Neural crest cell (in vitro differentiated cells): ENCODE measurements at places on chromosomes 11 and 22. TPM values are rescaled to one million over a fixed set of nuclear protein-coding genes. Genes with fewer than 3 reads are reported as not detected.

GRCh38 chr11:64084951-64085710 is 49.4 kb downstream of the FLRT1 start:
- no peak overlapping the region for H3K4me3 ChIP-seq
- peaks cover 16% of the 10 kb centered on the region for H3K4me1 ChIP-seq
- no peak for DNase-seq
- no peaks in the 10 kb centered on the region for H3K36me3 ChIP-seq
- peaks cover 8% of the 10 kb centered on the region for H3K27me3 ChIP-seq

DNA sequence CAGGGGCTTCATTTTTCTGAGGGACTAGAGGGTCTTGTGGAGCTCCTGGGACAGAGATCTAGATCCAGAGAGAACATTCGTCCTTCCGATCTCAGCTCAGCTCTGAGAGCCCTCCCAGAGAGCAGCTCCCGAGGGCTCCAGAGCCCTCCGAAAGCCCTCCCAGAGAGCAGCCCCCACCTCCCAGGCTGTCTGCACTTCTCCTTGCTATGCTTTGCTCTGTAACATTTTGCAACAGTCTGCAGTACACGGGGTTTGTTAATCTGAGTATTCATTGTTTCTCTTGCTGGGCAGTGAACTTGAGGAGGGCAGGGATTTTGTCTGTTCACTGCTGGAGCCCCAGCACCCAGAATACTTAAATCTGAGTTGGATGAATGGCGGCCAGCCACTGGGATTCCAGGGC is 2.6 kb downstream of the GGA1 start:
- H3K27ac ChIP-seq = no peak overlapping the region
- H3K4me3 ChIP-seq = peak overlapping the region; percentile 96
- peaks cover 35% of the 10 kb centered on the region for H3K4me1 ChIP-seq
- DNase-seq = no peak

DNA sequence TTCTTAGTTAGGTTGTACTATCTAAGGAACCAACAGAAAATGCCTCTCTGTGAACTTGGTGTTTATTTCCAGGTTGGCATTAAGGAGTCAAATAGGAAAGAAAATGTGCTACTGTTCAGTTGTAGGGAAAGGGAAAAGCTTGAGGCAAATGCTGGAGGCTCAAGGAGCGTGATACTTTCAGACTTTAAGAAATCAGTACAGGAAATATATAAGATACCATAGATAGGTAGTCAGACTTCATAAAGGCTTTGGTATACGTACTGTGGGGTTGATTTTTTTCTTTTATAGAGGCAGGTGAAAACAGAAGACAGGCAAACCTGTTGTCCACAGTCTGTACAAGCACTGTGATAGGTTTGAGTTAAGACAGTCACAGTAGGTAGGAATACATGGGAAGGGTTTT is 30.8 kb downstream of the EP300 start:
- peaks cover 14% of the 10 kb centered on the region for H3K36me3 ChIP-seq
- H3K27ac ChIP-seq = no peak overlapping the region
- H3K4me3 ChIP-seq = no peak overlapping the region
- H3K27me3 ChIP-seq = no peaks in the 10 kb centered on the region
- H3K4me1 ChIP-seq = no peaks in the 10 kb centered on the region

GRCh38 chr11:12196308-12196707 is 85.9 kb downstream of the MICAL2 start:
- no peak overlapping the region for H3K4me3 ChIP-seq
- DNase-seq = no peak
- H3K4me1 ChIP-seq = peaks cover 15% of the 10 kb centered on the region

- no peak for DNase-seq
- H3K4me1 ChIP-seq = no peaks in the 10 kb centered on the region
- H3K27ac ChIP-seq = no peak overlapping the region
- no peak overlapping the region for H3K4me3 ChIP-seq
- H3K27me3 ChIP-seq = peaks cover 2% of the 10 kb centered on the region
Measured at GRCh38 chr11:22415476-22415875, 77.3 kb downstream of the SLC17A6 start.

- H3K27ac ChIP-seq = no peak overlapping the region
- H3K4me1 ChIP-seq = peaks cover 6% of the 10 kb centered on the region
- H3K27me3 ChIP-seq = peaks cover 19% of the 10 kb centered on the region
- H3K36me3 ChIP-seq = no peaks in the 10 kb centered on the region
Measured at GRCh38 chr11:2293984-2294925, 7.5 kb downstream of the C11orf21 start.

DNA sequence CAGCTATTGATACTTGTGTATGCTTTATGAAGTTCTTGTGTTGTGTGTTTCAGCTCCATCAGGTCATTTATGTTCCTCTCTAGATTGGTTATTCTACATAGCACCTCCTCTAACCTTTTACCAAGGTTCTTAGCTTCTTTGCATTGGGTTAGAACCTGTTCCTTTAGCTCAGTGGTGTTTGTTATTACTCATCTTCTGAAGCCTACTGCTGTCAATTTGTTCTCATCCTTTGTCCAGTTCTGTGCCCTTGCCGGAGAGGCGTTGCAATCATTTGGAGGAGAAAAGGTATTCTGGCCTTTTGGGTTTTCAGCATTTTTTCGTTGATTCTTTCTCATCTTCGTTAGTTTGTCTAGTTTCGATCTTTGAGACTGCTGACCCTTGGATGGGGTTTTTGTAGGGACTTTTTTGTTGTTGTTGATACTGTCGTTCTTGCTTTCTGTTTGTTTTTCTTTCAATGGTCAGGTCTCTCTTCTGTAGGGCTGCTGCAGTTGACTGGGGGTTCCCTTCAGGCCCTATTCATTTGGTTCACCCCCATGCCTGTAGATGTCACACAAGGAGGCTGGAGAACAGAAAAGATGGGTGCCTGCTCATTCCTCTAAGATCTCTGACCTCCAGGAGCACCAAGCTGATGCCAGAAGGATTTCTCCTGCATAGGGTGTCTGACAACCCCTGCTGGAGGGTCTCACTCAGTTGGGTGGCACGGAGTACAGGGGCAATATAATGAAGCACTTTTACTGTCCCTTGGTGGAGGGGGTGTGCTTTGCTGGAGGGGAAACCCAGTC is 35.9 kb upstream of the MUC15 start:
- H3K36me3 ChIP-seq = peaks cover 8% of the 10 kb centered on the region
- H3K4me1 ChIP-seq = no peaks in the 10 kb centered on the region
- no peaks in the 10 kb centered on the region for H3K27me3 ChIP-seq

The FIBIN gene
- 0.30 and 0.44 TPM in 2 replicates for total RNA-seq

The OR2AT4 gene
- total RNA-seq = not detected in 2 replicates

The OR8D1 gene
- total RNA-seq = not detected in 2 replicates

The RNF214 gene
- total RNA-seq = 47.2 and 47.5 TPM in 2 replicates
